ENCODE measurements at places on chromosomes 1 and 21.

DNA sequence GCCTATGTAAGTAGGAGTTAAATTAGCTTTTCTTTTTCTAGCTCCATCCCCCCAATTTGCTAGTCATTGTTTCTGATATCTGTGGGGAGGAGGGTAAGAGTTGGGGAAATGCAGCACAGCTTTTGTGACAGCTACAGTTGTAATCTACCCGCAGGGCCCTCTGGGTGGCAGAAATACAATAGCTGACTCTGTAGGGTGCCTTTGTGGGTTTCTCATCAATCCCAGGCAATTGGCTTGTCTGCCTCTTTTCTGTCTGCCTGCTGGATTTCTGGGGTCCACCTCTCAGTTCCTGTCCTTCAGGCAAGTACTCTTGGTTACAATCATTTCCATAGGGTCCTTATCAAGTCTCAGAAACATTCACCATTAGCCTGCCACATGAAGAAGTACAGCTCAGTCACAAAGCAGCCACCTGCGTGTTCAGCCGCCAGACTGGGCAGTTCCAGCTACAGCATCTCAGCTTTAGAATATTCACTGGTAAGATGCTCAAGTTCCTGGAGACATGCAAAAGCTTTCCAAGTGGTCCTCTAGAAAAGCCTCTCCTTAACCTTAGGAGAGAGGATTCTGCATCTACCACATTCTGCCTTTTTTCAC lies 19.2 kb upstream of the SLC44A5 start:
- DNase-seq = no peak

DNA sequence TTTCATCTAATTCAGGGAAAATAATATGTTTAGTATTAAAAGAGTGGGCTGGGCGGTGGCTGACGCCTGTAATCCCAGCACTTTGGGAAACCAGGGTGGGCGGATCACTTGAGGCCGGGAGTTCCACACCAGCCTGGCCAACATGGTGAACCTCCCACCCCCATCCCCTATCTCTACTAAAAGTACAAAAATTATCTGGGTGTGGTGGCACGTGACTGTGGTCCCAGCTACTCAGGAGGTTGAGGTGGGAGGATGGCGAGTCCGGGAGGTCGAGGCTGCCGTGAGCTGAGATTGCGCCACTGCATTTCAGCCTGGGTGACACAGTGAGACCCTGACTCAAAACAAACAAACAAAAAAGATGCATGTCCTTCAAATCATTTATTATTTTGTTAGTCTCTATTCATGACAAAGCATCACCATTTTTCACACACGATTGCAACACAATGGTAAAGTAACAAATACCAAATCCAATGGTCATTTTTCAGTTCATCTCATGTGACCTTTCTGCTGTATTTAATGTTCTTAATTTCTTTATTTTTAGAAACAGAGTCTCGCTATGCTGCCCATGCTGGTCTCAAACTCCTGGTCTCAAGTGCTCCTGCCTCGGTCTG lies 1.0 kb downstream of the MSH4 start:
- no peak for DNase-seq

DNA sequence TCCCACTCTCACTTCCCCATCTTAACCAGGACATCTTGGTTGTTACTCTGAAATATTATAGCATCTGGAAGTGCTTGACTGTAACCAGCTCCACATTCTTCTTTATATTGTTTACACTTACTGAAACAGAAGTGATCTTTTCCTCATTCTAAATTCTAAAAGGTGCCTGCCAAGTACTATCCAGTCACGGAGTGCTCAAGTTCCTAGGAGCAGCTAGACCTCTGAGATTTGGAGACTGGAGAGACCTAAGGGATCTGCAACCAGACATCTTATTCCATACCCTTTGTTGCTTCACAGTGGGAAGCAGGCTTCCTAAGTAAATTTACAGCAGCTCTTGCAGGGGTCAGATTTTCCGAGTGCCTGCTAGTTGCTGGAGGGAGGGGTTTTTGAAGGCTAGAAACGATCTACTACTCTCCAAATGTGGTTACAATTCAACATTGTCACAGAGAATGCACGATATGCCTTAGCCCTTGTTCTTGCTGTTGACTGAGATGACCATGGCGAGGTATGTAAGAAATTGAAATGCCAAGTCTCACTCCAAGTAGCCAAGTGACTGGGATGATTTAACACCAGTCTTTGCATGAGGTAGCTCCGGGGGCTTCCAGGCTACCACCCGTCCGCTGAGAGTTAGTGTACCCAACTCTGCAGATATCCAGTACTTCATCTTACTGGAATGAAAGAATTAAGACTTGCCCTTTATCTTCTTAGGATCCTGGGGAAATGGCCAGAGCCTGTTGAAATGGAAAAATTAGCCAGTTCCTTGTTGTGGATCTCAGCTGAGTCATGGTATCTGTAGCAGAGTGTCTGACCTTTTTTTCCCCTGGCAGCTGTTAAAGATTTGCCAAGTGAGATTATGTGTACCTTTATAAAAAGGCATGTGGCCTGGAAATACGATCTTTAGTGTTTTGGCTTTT lies 150.8 kb downstream of the MAST2 start:
- DNase-seq = peak; percentile 66

DNA sequence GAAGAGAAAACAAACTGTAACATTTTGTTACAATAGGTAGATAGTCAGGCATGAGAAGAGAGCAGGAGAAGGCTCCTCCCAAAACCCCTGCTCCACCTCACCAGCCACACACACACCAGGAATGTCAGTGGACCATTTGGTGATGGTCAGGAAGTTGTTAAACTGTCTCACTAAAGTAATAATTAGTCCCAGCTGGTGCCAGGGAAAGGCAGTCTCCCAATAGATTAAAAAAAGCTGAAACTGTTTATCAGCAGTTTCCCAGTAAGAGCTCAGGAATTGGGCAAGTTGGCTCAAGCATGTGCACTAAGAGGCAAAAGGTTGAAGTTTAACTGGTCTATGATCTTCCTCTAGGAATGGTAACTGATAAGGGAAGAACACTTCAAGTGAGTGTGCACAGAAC lies 249.6 kb downstream of the COL11A1 start:
- no peak for DNase-seq

DNA sequence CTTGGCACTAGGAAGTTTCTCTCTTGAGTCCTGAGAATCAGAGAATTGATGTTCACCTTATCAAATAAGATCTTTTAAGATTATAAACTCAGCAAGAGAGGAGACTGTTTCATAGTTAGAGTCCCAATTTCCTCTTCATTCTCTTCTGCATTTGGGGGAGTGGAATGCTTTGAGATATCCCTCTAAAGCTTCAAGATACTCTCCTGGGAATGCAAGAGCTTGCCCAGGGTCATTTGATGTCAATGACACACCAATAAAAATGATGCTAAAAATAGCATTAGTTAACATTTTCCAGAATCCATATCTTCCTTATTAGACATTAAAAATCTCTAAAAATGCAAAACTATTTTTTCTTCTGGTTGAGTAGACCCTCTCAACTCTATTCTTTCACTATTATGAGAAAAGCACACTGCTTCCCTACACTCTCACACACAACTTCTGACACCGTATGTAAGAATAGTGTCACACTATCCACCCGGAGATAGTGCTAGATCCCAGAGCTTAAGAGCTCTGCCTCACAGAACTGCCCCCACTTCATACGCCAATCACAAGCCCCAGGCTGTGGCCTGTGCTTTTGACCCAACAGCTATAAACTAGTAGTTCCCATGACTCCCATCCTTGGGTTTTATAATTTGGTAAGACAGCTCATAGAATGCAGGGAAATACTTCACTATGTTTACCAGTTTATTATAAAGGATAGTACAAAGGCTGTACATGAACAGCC lies 399.9 kb upstream of the RUNX1 start:
- no peak for DNase-seq

- DNase-seq = no peak
These were observed 60.3 kb downstream of the FH start for GRCh38 chr1:241459186-241459802.

Data from AG09319 (cell line).